ENCODE measurements at places on chromosomes 3 and 15.

- DNase-seq: peak; percentile 47
These were observed 20.6 kb downstream of the MYH15 start for GRCh38 chr3:108489776-108490175.

- peak; percentile 19 for DNase-seq
These were observed 55.1 kb downstream of the CD47 start for GRCh38 chr3:108035751-108036150.

- DNase-seq: no peak
These were observed at the start of gene SLC15A2 for GRCh38 chr3:121894301-121894990. Gene SLC15A2 (plus strand): TSS chr3:121894401. CDS start chr3:121894477, 76 bp downstream.

- no peak for DNase-seq
These were observed 126.4 kb downstream of the SHQ1 start for GRCh38 chr3:72721683-72722381.

DNA sequence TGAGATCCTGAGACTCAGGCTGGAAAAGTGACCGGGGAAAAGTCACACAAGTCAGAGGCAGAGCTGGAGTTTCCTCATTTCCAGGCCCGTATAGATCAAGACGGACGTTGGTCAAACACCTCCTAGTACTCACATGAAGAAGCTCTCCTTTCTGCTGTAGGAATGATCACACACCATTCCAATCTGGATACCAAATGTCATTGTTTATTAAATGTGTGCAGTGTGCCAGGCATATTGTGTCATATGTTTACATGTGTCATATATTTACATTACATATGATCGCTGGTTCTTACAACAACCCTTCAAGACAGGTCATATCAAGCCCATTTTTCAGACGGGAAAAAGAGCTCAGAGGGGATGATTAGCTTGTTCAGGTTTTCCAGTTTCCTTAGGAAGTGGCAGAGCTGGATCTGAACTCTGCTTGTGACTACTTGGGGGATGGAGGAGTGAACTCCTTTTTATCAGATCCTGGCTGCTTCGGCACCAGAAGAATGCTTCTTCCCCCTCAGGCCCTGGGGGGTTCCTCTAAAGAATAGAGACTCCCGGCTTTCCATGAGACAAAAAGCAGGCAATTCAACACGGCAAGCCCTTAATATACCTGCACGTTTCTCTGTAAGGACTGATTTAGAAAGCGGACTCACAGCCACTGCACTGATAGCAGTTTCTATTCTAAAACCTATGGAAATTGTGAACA is 41.9 kb downstream of the FAM43A start:
- peak; percentile 13 for DNase-seq

GRCh38 chr3:172437713-172438112 is 10.5 kb downstream of the GHSR start:
- DNase-seq: no peak

- no peak for DNase-seq
These were observed 207.9 kb upstream of the GAP43 start for GRCh38 chr3:115415246-115415996.

- DNase-seq: no peak
These were observed 112.7 kb upstream of the SELENOK start for GRCh38 chr3:54004335-54004734.

DNA sequence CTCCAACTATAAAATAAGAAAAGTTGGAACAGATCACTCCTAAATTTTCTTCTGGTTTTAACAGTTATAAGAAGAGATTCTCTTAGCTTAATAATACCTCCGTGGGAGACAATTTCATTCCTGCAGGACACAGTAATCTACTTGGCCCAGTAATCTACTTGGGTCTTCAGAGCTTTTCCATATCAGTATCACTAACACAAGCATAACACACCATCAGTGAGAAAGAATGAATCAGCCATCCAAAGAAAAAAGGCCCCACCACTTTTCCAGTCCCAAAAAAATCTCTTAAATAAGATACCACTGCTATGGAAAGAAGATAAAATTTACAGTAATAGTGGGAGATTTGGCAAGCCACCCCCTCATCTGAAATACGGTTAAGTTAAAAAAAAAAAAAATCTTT is 20.2 kb downstream of the SIN3A start:
- peak; percentile 7 for DNase-seq

GRCh38 chr3:54159917-54160316 is 37.6 kb downstream of the CACNA2D3 start:
- DNase-seq: no peak

- DNase-seq: no peak
These were observed 57.5 kb upstream of the ZBED2 start for GRCh38 chr3:111652492-111653180.

DNA sequence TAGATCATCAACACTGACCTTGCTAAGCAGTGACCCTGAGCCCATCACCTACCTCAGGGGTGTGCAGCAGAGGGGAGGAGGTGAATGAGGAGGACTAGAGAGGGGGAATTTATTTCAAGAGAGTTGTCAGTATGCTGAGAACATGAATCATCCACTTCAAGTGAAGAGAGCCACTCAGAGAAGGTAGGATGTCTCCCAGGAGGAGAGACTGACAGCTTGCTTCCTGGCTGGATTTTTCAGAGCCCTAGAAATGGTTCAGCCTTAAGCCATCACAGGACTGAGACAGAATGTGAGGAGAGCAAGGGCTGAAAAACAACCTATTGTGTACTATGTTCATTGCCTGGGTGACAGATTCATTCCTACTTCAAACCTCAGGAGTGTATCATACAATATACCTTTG is 34.8 kb downstream of the CCNL1 start:
- no peak for DNase-seq

- DNase-seq: no peak
These were observed 79.2 kb downstream of the B3GALNT1 start for GRCh38 chr3:161025911-161026310.
